ENCODE measurements at places on chromosomes 4 and X.
A peak's percentile ranks its signal among the peaks of the same experiment; 100 is the strongest.

GRCh38 chr4:117983541-117984365 lies 50.5 kb upstream of the NDST3 start:
- DNase-seq, result no peak

DNA sequence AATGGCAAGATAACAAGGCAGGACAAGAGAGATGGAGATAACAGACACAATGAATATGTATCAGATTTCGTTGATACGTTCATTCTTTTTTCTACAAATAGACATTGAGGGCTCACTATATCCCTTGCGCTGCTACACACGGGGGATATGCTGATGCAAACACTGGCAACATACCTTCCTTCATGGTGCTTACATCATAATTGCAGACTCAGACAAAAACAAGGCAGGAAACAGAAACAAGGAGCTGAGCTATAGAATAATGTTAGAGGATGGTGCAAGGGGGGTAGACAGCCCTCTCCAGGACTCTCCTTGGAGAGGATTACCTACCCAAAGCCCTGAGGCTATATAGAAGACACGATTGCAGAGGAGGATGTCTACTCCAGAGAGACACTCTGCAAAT lies 1069.5 kb downstream of the DMD start:
- no peak for DNase-seq

DNA sequence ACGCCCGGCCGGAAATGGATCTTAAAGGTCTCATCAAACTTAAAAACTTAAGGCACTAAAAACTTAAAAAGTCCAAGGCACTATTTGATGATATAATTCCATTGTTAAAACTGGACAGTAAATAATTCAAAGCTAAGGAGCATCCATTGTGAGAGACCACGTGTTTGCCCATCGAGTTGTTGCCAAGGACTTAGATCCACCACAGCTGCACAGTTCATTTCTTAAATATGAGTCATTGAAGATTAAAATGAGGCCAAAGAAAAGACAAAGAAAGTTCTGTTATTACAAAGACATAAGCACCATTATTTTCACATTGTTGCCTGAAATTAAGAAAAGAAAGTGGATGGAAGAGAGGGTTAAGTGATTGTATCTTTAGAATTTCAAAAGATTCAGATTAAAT lies 411.5 kb upstream of the FTHL17 start:
- DNase-seq, result no peak

- DNase-seq, result no peak
Observed at GRCh38 chr4:105605493-105605892, 53.1 kb downstream of the ARHGEF38 start.

DNA sequence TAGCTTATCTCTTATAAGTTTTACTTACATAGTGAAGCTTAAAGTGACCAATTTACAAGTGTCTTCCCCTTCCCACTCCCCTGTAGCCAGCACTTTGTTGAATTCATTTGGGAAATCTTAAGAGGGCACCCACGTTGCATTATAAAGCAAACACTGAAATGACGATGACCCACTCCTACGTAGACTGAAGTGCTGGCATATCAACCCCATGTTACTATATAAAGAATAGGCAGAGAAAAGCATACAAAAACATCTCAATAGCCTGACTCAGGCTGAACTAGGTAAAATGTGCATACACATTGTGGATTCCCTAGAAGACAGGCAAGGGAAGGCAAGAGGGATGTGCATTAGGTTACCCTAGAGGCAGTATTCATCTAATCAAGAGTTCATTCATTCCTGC lies 313.4 kb downstream of the TENM3 start:
- peak; percentile 6 for DNase-seq

DNA sequence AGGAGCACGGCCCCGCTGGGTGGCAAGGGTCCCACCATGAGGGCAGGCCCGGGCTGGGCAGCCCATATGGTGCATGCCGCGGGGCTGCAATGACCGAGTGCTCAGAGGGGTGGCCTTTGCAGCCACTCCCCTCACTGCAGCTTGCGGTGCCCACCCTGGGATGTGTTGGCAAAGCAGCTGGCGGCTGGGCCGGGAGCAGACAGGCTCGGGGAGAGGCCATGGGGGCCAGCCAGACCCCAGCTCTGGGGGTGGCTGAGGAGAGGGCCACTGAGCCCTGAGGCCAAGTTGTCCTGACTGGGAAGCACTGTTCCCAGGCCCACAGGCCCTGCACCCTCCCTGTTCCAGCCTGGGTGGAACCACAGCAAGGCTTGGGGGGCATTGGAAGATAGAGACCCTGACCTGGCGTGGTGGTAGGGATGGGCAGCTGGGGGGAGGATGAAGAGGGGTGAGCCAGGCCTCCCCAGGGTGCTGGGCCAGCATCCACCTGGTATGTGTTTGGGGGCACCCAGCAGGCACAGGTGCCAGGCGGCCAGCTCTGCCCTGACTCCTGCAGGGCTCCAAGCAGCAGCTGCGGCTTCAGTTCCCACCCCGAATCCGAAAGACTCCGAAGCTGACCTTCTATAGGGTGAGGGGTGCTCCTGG lies 18.4 kb upstream of the RNF4 start:
- no peak for DNase-seq

GRCh38 chrX:65752294-65752693 lies 84.8 kb downstream of the MSN start:
- DNase-seq, result no peak

DNA sequence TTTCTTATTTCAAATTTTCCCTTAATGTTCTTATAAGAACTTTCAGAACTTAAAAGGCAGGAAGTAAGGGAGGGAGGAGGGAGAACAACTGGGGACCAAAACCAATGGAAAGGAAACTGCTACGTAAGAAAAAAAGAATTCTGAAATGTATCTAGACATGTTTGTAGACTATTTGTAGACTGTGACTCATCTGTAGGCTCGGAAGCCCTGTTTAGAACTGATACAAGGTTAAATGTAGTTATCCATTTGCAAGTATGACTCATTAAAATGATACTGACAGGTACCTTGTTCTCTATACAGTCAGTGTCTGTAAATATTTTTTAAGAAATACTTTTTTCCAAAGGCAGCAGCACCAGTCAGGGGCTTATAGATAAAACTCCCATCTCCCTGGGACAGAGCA lies 202.0 kb downstream of the DHX15 start:
- no peak for DNase-seq

Measured in SHP77 treated with DMSO at 0.1 percent for 48 hours (cell line).